IMR-90 (cell line): ENCODE measurements at places on chromosomes 7 and 10. TPM values are rescaled to one million over a fixed set of nuclear protein-coding genes. Genes with fewer than 3 reads are reported as not detected.

DNA sequence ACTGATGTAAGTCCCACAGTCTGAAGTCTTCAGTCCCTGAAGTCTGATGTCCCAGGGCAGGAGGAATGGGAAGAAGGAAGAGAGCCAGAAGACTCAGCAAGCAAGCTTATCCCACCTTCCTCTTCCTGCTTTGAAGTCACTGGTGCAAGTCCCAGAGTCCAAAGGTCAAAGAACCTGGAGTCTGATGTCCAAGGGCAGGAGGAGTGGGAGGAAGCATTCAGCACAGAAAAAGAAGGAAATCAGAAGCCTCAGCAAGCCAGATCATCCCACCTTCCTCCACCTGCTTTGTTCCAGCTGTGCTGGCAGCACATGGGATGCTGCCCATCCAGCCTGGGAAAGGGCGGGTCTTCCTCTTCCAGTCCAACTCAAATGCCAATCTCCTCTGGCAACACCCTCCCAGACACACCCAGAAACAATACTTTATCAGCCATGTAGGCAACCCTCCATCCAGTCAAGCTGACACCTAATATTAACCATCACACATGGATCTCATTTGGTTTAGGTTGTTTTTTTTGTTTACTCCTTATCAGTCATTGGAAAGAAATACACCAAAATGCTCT is 50.9 kb downstream of the ADAM12 start:
- DNase-seq = no peak

DNA sequence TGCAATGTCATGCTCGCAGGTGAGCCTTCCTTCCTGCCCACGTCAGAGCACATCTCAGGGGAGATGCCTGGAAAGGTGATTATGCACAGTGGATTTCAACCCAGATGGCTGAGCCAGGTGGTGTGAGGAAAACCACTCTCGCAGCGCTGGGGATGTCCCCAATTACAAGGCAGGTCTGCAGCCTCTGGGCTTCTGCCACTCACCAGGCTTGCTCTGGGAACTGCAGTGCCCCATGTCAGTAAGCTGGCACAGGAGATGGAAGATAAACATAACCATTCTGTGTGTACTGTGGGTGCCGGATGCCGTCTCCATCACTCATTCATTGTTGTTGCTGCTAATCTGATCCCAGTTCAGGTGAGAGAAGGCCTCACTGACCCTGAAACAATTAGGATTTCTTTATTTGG is 222.9 kb upstream of the PITRM1 start:
- no peak for DNase-seq

- peak; percentile 27 for DNase-seq
Measured at GRCh38 chr7:77337456-77337990, 78.6 kb downstream of the GSAP start.

GRCh38 chr10:87685832-87686574 is 26.3 kb downstream of the PAPSS2 start:
- DNase-seq = no peak

DNA sequence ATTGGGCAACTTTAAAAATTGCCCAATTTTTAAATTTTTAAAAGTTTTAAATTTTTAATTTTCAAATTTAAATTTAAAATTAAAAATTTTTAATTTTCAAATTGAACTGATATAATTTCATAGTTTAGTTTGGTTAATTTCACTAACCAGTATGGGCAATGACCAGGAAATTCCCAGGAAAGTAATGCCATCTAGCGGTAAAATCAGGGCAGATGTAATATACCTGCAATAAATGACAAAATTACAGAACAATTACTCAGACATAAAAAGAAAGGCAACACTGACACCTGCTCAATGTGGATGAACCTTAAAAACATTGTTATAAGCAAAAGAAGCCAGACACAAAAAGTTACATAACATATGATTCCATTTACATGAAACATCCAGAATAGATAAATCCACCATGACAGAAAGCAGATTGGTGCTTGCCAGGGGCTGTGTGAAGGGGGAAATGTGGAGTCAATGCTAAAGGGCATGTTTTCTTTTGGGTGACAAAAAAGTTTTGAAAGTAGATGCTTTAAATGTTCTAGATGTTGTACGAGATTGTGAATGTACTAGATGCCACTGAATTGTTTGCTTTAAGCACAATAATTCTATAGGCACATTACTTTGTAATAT is 28.6 kb upstream of the SLC16A12 start:
- peak; percentile 60 for DNase-seq

GRCh38 chr10:99714446-99714845 is 17.5 kb downstream of the COX15 start:
- DNase-seq = no peak

The WNT8B gene
- not detected in 2 replicates for total RNA-seq
